ENCODE measurements at places on chromosomes 6 and 20.
A peak's percentile ranks its signal among the peaks of the same experiment; 100 is the strongest.

- DNase-seq = no peak
Observed at GRCh38 chr6:169289619-169290339, 36.1 kb upstream of the THBS2 start.

DNA sequence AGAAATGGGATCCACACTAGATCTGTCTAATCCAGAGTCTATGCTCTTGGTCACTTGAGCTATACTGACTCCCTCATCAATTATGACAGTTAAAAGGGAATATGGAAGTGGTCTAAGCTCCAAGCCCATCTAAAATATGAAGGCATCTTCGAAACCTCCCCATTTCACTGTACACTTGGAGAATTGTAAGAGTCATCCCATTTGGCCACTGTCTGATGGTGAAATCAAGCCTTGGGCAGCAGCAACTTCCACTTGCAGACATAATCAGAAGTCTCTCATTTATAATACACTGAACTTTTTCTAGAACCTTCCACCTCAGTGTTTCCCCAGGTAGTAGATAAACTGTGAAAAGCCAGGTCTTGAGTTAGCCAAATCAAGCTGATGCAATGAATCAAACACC is 26.3 kb upstream of the UBR2 start:
- DNase-seq = no peak

- DNase-seq = no peak
Observed at GRCh38 chr6:137849181-137849980, 17.7 kb upstream of the TNFAIP3 start.

DNA sequence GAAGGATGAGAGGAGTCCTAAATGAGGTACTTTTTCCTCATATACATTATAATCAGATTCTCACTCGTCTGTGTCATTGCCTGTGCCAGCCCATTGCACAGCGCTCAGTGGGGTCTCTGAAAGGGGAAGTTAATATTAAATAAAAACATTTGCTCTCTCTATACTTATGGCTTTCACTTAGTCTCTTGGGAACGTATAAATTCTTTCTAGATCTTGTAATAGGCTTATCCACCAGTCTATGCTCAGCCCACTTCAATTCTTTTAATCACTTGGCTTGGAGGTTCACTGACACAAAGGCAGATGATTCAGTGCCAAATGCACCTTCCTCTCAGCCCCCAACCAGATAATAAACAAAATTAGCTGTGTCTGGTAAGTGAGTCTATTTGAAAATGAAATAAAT is 164.3 kb upstream of the OGFRL1 start:
- no peak for DNase-seq

GRCh38 chr6:160831739-160832138 is 129.7 kb downstream of the PLG start:
- no peak for DNase-seq

GRCh38 chr6:52529311-52529710 is 47.5 kb downstream of the TRAM2 start:
- DNase-seq = no peak

GRCh38 chr6:166605752-166606151 is 19.3 kb upstream of the RAMACL start:
- no peak for DNase-seq

GRCh38 chr20:13898012-13898612 is 92.3 kb downstream of the SEL1L2 start:
- no peak for DNase-seq

- peak; percentile 69 for DNase-seq
Observed at GRCh38 chr6:118618676-118619377, 32.6 kb downstream of the CEP85L start.

GRCh38 chr6:144321839-144322591 is 36.9 kb downstream of the UTRN start:
- DNase-seq = no peak

DNA sequence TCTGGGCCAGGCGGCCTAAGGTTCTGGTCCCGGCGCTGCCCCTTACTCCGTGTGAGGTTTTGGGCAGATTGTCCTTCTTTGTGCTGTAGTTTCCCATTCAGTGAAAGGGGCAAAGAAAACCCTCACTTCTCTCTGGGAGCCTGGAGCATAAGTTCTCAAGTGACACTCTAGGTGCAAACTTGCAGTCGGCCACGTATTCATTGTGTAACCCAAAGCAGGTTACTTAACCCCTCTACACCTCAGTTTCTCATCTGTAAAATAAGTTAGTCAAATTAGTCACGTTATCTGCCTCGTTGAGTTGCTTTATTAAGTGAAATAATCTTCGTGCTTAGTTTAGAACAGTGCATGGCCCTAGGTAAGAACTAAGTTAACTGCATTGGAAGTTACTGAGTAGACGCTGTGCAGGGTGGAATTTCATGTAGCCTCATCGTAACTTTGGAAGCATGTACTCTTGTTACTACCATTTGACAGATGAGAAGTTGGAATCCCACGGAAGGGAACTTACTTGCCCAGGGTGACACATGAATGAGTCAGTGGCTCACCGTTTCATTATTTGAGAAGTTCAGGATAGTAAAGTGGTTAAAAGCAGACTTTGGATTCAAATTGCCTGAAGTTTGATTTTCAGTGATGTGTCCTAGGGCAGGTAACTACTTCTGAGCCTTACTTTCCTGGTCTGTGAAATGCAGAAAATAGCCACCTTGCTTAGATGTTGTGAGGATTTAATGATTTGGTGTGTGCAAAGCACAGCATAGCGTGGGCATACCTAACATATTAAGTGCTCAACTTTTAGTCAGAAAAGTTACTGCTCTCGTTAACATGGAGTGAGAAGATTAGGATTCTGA is 556 bp upstream of the MROH8 start:
- DNase-seq = peak; percentile 22

GRCh38 chr20:53774461-53775203 is 181.0 kb upstream of the ZNF217 start:
- DNase-seq = no peak

- DNase-seq = no peak
Observed at GRCh38 chr6:106626485-106626884, 2.8 kb downstream of the RTN4IP1 start.

GRCh38 chr6:138757136-138757535 is 16.4 kb upstream of the CCDC28A start:
- DNase-seq = no peak

DNA sequence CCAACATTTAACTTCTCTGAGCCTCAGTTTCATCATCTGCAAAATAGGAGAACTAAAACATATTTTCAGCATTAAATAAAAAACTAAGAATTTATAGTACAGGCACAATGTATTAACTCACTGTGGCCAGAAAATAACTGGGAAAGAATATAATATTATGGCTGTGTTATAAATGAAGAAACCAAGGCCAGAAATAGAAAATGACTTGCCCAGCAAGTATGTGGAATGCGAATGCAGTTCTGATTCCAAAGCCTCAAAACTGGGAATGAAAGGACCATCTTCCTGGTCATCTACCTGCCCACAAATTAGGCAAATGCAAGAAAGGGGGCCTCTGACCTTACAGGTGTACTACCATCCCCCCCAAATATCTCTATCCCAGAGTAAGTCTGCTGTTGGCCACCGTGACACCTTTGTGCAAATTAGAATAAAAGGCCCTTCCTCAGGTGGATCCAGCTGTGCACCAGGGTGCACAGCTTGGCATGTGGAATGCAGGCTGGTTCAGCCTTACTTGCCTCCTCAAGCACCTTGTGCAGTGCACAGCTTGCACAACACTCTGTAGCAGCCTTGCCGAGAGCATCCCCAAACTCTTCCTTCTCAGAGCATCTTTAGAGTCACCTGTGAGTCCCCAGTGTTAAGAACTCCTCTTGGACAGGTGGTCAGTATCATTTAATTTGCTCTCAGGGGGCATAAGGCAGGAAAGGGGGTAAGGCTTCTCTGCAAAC is 4.4 kb downstream of the SLC13A3 start:
- DNase-seq = no peak

DNA sequence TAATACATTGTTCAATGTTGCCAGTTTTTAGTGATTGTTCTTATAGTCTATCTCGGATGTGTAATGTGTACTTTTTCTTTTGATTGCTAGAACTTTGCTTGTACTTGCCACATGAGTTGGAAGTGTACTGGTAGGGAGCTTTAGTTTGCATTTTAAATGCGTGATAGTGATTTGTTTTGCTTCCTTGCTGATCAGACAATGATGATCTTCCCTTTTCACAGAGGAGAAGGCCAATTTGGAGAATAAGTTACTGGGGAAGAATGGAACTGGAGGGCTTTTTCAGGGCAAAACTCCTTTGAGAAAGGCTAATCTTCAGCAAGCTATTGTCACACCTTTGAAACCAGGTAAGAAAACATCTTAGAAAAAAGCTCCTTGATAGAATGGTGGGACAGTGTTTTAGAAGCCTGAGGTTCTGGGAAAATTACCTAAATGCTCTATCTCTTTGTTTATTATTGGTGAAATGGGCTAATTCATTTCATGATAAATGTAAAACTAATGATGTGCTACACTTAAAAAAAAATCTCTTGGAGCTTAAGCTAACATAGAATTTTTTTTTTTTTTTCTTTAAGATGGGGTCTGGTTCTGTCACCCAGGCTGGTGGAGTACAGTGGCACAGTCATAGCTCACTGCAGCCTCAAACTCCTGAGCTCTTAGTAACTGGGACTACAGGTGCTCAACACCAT is 20.9 kb downstream of the TPX2 start:
- no peak for DNase-seq

DNA sequence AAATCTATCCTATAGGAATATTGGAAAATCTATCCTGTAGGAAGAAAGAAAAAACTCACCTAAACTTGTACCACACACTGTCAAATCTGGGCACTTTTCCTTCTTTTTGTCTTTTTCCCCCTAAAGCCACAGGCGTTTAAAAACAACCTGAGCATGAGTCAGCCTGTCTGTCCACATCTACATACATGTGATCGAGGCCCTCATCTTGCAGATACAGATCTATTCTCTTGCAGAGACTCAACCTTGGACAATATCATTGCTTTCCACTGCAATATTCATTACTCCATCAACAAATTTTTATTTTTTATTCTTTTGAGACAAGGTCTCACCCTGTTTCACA is 95.9 kb upstream of the IYD start:
- no peak for DNase-seq

- DNase-seq = no peak
Observed at GRCh38 chr6:17938901-17939300, 48.5 kb downstream of the KIF13A start.

DNA sequence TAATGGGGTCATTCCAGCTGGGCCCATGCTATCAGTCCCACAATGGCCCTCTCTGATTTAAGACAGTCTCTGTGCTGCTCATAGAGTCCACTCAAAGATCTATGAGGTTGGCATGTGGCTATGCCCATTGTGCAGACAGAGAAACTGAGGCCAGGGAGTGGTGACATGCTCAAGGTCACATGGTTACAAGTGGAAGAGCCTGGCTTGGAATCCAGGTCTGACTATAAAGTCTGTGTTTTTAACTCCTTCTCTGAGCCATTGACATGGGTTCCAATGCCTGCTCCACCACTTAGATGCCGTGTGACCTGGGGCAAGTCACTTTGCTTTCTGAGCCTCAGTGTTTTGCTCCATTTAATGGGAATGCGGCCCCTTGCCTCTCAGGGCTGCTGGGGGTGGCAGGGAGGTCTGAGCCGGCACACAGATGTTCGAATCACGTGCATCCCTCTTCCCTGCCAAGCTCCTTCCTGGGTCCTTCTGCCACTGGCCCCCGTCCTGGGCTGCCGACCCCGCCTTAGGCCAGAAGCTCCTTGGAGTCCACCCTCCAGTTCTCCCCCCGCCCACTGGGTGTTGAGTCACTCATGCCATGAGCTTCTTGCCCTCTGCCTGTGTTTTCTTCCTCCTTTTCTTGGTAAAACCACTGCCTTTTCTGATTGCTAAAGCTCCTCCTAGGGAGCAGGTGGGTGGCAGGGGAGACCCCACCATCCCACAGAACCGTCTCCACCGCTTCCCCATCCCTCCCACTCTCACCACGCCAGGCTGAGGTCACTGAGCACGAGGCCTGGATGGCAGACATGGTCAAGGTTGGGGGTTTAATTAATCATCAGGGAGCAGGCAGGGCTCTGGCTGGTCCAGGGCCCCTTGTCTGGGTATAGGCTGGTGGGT is 35.7 kb downstream of the CEBPB start:
- DNase-seq = no peak

GRCh38 chr6:135451617-135452190 is 45.8 kb downstream of the AHI1 start:
- peak; percentile 50 for DNase-seq

- DNase-seq = no peak
Observed at GRCh38 chr6:99492092-99492491, 23.1 kb downstream of the USP45 start.

DNA sequence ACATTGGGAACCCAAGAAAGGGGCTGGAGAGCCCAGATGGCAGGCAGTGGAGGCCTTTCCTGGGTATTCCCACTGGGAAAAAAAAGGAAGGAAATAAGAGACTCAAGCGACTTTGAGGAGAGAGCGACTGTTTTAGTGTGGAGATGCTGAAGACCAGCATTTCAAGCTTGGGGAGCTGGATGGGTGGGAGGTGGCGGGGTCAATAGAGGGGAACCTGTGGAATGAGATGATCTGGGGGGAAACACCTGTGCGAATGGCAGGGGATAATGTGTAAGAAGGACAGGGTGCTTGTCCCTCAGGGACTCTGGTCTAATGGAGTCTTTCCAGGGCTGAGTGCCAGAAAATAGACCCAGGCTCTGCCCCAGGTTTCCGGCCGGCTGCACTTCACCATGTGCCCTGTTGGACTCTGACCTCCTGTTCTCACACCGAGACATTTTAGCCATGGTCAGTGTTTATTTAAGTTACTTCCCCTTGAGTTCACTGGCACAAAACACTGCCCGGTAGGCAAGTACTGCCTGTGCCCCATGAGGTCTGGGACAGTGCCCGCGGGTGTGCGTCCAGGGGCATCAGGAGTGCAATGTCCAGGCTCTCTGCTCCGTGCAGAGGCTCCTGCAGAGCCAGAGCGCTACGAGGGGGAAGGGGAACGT is 50.4 kb upstream of the NKX2-2 start:
- peak; percentile 20 for DNase-seq

GRCh38 chr6:149924206-149924932 is 1.4 kb upstream of the RAET1G start:
- no peak for DNase-seq

DNA sequence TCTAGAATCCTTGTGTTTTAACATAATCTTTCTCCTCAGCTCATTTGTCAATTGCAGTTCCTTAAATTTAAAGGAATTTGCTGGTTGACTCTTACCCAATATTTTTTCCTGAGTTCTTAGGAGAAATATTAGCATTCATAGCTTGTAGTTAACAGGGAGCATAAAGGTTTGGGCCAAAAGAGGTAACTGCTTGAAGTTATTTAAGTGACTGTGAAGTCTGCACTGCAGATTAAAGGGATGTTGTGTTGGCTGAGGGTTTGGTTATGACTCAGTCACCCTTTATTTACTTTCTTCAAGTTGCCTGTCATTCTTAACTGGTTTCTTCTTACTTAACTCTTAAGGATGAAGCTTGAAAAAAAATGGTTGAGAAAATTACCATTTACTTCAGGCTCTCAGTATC is 220.3 kb upstream of the LAMP5 start:
- DNase-seq = no peak

- no peak for DNase-seq
Observed at GRCh38 chr6:106430466-106430865, 69.9 kb downstream of the CRYBG1 start.
